NK-92 treated with Interleukin-12 subunit alpha and Interleukin-12 subunit beta, amount 100 ng/mL, for 24 hours (cell line): ENCODE measurements at places on chromosomes 7 and 10.

GRCh38 chr7:105878746-105879605 lies 2.6 kb upstream of the ATXN7L1 start:
- DNase-seq: no peak

DNA sequence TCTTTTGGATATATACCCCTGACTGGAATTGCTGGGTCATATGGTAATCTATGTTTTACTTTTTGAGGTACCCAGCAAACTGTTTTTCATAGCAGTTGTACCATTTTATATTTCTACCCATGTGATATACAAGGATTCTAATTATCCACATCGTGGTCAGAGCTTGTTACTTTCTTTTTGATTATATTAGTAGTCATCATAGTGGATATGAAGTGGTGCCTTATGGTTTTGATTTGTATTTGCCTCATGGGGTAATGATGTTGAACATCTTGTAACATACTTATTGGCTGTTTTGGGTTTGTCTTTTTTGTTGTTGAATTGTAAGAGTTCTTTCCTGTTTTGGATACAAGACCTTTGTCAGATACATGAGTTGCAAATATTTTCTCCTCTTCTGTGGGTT lies 51.7 kb downstream of the MAPK8 start:
- DNase-seq: no peak

GRCh38 chr7:24854866-24855265 lies 97.6 kb upstream of the GSDME start:
- DNase-seq: no peak

GRCh38 chr7:154874409-154875113 lies 128.4 kb downstream of the PAXIP1 start:
- no peak for DNase-seq

GRCh38 chr7:104142147-104142546 lies 65.7 kb downstream of the ORC5 start:
- DNase-seq: no peak

DNA sequence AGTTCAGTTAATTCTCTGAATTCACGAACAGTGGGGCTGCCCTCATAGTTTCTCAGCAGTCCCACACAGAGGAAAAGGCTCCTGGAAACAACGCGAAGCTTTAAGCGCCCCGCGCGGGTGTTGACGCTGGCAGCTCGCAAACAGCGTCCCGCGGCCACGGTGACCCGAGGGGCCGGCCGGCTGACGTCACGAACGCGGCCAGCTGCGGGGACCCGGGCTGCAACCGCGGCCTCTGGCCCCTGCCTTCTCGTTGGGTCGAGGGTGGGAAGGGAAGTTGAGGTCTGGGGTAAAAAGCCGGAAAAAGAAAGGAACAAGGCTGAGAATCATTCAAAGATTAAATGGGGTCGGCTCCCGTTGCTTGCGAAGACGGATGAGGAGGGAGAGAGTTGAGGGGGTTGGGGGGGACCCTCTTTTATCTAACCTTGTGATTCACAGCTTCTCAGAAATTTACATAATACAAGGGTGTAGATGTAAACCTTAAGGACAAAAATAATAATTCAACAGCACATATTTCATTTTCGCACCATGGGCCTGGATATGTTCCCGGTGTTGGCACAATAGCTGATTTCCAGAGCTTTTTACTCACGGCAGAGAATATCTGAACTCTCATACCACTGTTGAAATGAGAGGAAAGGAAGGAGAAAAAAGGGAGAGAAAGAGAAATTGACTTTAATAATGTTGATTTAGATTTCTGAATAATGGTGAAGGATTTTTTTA lies 7.3 kb upstream of the FEZF1 start:
- DNase-seq: no peak

DNA sequence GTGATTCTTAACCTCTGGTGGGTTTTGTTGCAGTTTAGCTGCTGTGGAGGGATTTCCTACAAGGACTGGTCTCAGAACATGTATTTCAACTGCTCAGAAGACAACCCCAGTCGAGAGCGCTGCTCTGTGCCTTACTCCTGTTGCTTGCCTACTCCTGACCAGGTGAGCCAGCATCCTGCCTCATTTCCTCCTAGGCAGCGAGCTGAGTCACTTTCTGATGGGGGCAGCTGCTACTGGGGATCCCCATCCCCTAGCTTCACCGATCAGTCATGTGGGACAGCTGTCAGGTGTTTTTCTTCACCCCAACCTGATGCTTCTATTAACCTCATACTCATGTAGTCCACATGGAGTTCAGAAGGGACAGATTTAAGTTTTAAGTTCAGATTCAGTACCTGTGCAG lies 21.7 kb upstream of the SMO start:
- DNase-seq: no peak

GRCh38 chr10:36676321-36676720 lies 449.1 kb upstream of the ANKRD30A start:
- DNase-seq: no peak

DNA sequence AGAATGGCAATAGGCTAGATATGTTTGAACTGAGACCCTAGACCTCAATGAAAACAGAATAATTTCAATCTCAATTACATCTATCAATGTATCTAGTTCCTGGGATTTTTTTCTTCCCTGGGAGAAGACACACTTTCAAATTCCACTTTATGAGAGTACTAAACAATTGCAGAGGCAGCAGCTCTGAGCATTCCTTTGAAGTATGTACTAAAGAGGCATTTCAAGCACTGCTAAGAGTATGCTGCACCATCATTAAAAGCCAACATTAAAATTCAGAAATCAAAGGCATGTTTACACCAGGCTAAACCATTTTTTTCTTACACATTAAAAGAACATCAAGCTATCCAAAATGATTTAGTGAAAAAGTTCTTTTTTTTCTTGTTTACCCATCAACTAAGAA lies 297.9 kb upstream of the CACNA2D1 start:
- no peak for DNase-seq

DNA sequence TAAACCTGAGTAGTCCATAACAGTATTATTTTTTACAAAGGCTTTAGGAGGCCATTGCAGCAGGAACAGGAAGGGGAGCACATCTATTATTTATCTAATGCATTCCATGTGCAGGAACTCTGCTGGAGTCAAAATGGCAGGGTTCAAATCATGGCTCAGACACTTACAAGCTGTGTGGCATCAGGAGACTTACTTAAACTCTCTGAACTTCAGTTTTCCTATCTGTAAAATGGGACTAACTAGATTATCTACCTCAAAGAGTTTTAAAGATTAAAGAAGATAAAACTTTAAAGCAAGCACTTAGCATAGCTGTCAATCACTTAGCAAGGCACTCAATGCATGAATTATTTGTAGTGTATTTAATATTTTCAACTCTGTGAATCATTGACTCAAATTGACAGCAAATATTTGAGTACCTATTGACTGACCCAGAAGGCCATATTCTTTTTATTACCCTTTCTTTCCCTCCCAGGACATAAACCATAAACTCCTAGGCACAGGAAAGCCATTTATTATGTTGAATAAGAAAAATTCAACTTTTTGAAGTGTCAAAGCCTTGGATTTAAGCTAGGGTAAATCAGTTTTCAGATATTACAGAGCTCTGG lies 115.8 kb upstream of the FAM204A start:
- DNase-seq: no peak

DNA sequence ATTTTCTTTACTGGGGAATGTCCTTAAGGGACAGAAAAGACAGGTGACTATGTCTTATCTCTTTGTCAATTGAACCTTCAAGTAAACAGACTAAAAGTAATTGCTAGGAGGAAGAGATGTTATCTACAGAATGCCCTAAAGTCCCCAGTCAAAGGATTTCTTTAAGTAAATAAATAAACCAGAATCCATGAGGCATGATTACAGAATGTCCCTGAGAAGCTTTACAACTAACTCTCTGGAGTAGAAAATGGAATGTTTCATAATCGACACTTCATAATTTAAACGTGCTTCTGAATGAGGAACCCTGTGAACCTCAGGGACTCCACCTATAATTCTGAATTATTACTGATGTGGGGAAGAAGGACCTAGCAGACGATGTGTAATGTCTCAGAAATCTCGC lies 187.9 kb upstream of the IMMP2L start:
- DNase-seq: no peak

DNA sequence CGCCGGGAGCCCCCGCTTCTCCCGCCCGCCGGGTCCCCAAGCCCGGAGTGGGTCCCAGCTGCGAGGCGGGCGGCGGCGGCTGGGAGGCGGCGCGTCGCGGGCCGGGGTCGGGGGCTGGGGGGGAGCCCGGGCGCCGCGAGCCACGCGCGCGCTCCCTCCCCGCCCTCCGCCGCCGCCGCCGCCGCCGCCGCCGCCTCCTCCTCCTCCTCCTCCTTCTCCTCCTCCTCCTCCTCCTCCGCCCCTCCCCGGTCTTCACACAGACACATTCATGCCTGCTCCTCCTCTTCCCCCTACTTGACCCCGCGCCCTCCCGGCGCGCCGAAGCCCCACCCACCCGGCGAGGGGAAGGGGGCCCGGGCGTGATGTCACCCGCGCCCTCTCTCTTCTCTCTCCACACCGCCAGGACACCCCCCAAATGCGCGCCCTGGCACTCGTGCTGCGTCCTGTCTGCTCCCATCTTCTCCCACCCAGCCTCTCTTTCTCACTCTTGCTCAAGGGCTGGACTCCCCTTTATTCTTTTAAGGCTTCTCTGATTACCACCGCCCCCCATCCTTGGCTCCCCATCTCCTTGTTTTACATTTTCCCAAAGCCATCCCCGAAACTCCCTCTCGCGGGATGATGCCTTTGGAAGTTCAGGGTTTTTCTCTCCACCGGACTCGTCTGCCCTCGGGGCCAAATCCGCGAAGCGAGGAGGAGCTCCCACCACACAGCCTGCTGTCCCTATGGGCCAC lies 967 bp upstream of the GLI3 start:
- no peak for DNase-seq

GRCh38 chr7:37208528-37208927 lies 240.1 kb downstream of the ELMO1 start:
- no peak for DNase-seq

DNA sequence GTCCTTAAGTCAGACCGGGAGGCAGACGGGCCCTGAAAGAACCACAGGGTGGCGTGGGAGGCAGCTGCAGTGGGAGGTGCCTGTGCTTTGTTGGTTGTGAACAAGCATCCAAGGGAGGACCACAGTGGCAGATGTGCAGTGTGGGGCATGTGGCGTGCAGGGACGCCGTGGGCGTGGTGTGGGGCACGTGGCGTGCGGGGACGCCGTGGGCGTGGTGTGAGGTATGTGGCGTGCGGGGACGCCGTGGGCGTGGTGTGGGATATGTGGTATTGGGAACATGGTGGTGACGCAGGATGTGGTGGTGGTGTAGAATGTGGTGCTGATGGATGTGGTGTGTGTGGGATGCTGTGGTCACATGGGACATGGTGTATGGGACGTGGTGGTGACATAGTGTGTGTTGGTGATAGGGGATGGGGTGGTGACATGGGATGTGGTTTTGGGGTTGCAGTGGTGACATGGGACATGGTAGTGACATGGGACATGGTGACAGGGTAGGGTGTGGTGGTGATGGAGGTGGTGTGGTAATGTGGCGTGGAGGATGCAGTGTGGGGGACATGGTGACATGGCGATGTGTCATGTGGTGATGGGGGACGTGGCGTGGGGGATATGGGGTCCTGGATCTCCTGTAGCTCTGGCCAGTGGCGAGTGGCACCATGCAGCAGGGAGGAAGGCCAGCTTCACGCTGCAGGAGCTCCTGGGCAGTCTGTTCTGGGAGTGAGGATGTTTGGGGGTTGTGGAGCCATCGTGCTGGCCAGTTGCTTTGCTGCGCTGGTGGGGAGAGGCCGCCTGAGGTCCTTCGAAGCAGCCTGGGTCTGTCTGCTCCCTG lies 78.8 kb downstream of the INPP5A start:
- no peak for DNase-seq

DNA sequence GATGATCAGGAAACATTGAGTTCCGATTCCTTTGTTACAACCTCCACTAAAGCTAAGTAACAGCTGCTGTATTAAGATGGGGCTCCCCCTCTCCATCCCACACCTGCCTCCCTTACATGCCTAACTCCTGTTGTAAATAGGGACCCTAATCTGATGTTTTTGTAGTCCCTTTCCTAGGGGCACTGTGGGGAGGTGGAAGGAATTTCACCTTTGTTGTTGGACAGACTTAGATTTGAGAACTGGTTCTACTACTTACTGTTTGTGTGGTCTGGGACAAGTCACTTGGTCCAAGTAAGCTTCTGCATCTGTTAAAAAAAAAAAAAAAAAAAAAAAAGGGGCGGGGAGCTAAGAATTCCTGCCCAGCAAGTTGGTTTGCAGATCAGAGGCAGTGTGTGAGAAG lies 42.6 kb downstream of the KIAA1217 start:
- no peak for DNase-seq
